Activated naive CD8-positive, alpha-beta T cell treated with anti-CD3 and anti-CD28 coated beads for 36 hours (primary cell): ENCODE measurements at places on chromosomes 7 and 10. TPM values are rescaled to one million over a fixed set of nuclear protein-coding genes. Genes with fewer than 3 reads are reported as not detected.

Gene GBX1
- not detected for total RNA-seq

Gene SSC4D
- 0.40 TPM for total RNA-seq

Gene LLCFC1
- not detected for total RNA-seq

Gene SLC16A9
- total RNA-seq: 1.9 TPM

DNA sequence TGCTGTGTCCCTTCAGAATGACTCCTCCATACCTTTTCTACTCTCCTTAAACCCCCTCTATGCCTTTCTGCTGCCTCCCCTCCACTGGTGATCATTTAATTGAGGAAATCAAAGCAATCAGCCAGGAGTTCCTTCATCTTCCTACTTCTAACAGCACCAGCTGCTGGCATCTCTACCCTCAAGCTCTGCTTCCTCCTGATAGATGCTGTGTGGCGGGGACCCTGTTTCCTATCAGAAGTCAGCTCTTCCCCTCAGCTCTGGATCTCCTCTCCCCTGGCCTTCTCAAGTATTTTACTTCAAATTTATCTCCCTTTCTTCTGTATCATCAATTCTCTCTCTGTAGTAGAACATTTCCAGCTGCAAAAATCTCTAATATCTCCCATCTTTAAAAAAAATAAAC is 183.7 kb downstream of the ELMO1 start:
- H3K4me1 ChIP-seq: peaks cover 8% of the 10 kb centered on the region
- no peak overlapping the region for H3K27ac ChIP-seq
- no peak for DNase-seq
- H3K27me3 ChIP-seq: no peaks in the 10 kb centered on the region
- peaks cover 14% of the 10 kb centered on the region for H3K36me3 ChIP-seq

DNA sequence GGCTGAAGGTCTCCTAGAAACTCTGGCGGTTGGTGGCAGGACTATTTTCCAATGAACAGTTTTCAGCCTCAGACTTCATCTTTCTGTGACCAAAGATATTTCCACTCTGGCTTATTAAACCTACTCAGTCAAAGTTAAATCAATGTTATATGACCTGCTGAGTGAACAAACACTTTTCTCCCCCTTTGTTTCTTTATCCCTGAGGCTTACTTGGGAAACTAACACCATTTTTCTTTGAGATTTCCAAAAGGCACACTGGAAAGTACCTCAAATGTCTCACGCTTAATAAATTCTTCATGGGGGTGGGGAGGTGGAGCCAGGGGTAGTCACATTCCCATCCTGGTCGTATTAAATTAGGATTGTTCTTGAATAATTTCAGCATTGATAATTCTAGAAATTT is 1.8 kb downstream of the TMEM26 start:
- peaks cover 44% of the 10 kb centered on the region for H3K27me3 ChIP-seq
- H3K4me3 ChIP-seq: no peak overlapping the region
- no peak overlapping the region for H3K27ac ChIP-seq

GRCh38 chr7:32319012-32319382 is 171.2 kb downstream of the LSM5 start:
- no peak overlapping the region for H3K27ac ChIP-seq
- H3K27me3 ChIP-seq: peaks cover 35% of the 10 kb centered on the region
- no peak overlapping the region for H3K4me3 ChIP-seq
- H3K4me1 ChIP-seq: peaks cover 5% of the 10 kb centered on the region
- no peak for DNase-seq

- DNase-seq: peak; percentile 4
- no peaks in the 10 kb centered on the region for H3K27me3 ChIP-seq
- no peak overlapping the region for H3K27ac ChIP-seq
- no peak overlapping the region for H3K4me3 ChIP-seq
- H3K36me3 ChIP-seq: no peaks in the 10 kb centered on the region
- no peaks in the 10 kb centered on the region for H3K4me1 ChIP-seq
These were observed 610.4 kb downstream of the IPMK start for GRCh38 chr10:57657164-57657765.

GRCh38 chr7:129790136-129790535 is 162.6 kb downstream of the UBE2H start:
- H3K27me3 ChIP-seq: peaks cover 47% of the 10 kb centered on the region
- no peak for DNase-seq
- no peak overlapping the region for H3K27ac ChIP-seq
- H3K36me3 ChIP-seq: no peaks in the 10 kb centered on the region
- no peak overlapping the region for H3K4me3 ChIP-seq
- peaks cover 11% of the 10 kb centered on the region for H3K4me1 ChIP-seq

- no peak overlapping the region for H3K4me3 ChIP-seq
- H3K27ac ChIP-seq: no peak overlapping the region
- peaks cover 7% of the 10 kb centered on the region for H3K4me1 ChIP-seq
- no peaks in the 10 kb centered on the region for H3K27me3 ChIP-seq
- peaks cover 3% of the 10 kb centered on the region for H3K36me3 ChIP-seq
These were observed 95.3 kb downstream of the CUX1 start for GRCh38 chr7:101912716-101913110.

DNA sequence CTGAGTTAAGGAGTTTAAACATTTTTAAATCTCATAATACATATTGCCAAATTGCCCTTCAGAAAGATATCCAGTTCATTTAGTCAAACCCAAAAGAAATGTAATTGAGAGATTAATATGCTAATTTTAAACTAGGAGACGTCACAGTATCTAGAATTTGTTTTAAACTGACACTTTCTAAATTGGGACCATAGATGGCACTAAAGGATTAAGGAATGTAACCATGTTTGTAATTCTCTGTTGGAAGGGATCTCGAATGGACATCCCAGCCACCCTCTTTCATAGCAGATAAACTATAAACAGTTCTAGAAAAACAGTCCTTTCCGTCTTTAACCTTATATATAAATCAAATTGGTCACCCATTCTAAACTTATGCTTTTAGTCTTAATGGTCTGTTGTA is 30.0 kb upstream of the SAMD9L start:
- H3K36me3 ChIP-seq: no peaks in the 10 kb centered on the region
- H3K4me3 ChIP-seq: no peak overlapping the region
- peaks cover 25% of the 10 kb centered on the region for H3K27me3 ChIP-seq
- H3K27ac ChIP-seq: no peak overlapping the region
- H3K4me1 ChIP-seq: no peaks in the 10 kb centered on the region

DNA sequence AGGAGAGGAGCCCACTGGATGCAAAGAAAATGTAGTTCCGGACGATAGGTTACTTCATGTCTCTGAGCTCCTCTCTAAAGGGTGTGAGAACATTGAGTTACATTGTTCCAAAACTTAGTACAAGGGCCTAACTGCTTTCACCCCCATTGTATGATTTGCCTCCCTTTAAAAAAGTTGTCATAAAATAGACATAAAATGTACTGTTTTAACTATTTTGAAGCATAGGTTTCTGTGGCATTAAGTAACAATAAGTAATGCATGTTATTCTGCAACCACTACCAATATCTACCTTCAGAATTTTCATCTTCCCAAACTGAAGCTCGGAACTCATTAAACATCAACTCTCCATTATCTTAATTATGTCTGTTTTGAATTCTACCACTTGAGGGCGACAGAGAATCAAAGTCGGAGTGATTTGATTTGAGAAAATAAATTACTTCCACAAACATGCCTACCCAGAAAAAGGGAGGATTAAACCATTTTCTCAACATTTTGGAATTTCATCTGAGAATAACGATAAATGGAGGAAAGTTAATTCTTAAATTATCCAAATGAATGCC is 2.7 kb downstream of the IGFBP1 start:
- no peak overlapping the region for H3K27ac ChIP-seq
- no peak overlapping the region for H3K4me3 ChIP-seq
- H3K4me1 ChIP-seq: no peaks in the 10 kb centered on the region
- DNase-seq: no peak

DNA sequence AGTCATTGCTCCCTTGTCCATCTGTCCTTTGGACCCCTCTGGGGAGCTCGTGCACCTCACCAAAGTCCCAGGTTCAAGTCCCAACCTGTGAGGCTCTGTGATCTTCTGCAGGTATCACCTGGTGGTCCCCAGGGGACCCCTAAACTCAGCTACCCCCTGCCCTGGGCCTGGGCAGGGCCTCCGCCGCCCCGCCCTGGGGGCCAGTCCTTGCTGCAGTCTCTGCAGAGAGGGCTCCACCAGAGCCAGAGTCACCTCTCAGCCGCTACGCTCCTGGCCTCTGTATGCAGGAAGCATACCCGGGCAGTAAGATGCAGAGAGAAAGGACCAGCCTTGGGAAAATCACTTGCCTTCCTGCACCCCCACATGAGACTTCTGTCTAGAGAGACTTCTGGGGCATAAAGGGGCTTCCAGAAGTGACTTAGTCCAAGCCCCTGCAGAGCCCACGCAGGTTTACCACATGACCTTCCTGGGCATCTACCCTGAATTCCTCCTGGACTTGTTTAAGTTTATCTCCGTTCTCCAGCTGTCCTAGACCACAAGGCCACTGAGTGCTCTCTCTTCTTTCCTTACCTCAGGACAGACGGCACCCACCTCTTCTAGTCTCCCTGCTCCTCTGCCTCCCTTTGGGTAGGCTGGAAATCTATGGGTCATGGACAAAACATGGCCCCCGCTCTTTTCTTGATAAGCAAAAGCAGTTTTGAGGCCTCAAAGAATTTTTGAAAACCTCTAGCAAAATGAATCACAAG is 21.2 kb downstream of the CALML5 start:
- DNase-seq: no peak
- no peaks in the 10 kb centered on the region for H3K27me3 ChIP-seq
- H3K4me1 ChIP-seq: peaks cover 8% of the 10 kb centered on the region
- H3K4me3 ChIP-seq: no peak overlapping the region

DNA sequence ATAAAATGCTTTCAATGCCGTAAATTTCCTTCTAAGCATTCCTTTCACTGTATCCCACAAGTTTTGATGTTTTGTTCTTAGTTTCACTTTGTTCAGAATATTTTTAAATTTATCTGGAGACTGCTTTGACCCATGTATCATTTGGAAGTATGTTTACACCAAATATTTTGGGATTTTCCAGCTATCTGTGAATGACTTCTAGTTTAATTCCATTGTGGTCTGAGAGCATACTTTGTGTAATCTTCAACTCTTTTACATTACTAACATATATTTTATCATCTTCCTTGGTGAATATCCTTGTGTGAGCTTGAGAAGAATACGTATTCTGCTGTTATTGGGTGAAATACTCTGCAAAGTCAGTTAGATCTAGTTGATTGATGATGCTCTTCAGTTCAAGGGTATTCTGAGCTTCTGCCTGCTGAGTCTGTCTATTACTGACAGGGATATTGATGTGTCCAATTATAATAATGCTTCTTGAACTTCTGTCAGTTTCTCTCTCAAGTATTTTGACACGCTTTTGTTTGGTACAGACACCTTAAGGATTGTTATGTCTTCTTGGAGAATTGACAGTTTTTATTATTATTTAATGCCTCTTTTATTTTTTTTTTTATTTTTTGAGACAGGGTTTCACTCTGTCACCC is 31.6 kb downstream of the MKLN1 start:
- no peak overlapping the region for H3K27ac ChIP-seq
- H3K36me3 ChIP-seq: peaks cover 10% of the 10 kb centered on the region
- H3K4me1 ChIP-seq: peaks cover 73% of the 10 kb centered on the region
- H3K27me3 ChIP-seq: no peaks in the 10 kb centered on the region
- no peak overlapping the region for H3K4me3 ChIP-seq
- DNase-seq: no peak

DNA sequence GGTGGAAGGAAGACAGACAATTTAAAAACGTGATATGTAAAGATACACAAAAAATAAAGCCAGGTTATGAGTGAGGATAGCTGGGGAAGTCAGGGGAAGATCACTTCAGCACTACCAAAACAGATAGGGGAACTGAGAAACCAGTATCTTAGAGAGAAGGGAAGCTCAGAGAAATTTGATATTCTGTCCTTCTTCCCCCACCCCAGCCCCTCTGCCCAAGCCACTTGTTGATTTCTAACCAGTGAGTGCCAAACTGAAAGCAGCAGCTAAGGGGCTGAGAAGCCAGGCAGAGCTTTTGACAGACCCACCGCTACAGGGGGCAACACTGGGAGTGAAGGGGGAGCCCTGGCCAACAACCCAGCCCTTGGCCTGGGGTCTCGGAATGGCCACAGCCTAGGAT is 9.1 kb upstream of the SLC29A3 start:
- H3K27me3 ChIP-seq: peaks cover 7% of the 10 kb centered on the region
- H3K4me1 ChIP-seq: peaks cover 7% of the 10 kb centered on the region
- no peak for DNase-seq
